ENCODE measurements at places on chromosomes 7 and 10.

DNA sequence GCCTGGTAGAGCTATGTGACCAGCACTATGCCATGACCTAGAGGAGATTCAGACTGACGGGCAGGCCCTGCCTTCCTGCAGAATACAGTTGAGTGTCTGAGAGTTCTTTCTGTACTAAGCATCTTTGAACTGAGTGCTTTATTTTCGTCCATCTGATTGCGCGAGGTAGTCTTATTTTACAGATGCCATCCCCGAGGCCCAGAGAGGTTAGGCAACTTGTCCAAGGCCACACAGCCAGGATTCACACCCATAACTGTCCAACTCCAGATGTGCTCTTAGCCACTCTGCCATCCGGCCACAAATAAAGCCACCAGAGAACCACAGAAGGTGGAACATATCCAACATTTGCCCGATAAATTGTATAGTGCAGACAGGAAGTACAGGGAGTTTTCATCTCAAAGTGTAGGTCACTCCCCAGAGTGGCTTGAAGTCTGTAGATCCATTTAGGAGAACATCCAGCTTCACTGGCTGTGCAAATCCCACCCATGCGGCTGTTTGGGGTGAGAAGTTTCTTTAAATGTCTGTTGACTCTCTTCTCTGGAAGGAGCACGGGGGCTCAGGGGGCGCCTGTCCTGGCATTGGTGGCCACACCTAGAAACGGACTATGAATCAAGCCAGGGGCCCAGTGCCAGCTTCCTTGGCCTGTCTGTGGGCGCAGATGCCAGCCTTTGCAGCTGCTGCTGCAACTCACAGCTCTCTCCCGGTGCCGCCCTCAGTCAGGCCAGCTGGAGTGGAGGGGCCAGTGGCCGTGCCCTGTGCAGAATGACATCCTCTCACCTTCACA, 11.1 kb downstream of the CHST3 start:
- DNase-seq, result no peak

DNA sequence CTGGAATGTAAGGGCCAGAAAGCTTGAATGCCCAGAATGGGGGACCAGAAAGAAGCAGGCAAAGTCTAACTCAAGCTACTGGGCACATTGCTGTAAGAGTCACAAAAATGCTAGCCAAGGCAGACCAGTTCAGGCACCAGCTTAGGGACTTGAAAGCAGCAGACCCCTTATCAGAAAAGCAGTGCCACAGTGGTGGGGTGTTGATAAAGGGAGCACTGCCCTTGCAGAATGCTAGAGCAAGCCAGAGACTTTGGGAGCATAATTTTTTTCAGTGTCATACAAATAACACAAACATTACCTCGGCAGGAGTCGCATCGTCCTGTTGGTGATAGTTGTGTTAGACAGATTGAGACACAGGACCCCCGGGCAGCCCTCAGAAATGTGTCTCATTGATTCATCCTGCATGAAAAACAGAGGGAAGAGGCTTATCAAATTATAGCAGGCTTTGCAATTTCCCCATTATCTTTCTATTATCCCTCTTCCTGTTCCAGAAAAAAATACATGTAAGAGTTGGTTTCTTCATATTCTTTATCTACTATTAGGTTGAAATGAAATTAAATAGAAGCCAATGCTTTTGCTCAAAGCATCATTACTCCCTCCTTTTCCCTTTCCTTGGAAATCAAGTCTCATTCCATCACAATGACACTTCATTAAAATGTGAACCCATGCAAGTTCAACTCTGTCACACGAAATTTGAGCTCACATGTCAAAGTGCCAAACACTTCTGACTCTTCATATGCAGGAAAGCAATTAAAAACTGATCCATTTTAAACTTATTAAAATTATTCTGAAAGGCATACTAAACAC, 13.4 kb downstream of the LRRC17 start:
- DNase-seq, result no peak

DNA sequence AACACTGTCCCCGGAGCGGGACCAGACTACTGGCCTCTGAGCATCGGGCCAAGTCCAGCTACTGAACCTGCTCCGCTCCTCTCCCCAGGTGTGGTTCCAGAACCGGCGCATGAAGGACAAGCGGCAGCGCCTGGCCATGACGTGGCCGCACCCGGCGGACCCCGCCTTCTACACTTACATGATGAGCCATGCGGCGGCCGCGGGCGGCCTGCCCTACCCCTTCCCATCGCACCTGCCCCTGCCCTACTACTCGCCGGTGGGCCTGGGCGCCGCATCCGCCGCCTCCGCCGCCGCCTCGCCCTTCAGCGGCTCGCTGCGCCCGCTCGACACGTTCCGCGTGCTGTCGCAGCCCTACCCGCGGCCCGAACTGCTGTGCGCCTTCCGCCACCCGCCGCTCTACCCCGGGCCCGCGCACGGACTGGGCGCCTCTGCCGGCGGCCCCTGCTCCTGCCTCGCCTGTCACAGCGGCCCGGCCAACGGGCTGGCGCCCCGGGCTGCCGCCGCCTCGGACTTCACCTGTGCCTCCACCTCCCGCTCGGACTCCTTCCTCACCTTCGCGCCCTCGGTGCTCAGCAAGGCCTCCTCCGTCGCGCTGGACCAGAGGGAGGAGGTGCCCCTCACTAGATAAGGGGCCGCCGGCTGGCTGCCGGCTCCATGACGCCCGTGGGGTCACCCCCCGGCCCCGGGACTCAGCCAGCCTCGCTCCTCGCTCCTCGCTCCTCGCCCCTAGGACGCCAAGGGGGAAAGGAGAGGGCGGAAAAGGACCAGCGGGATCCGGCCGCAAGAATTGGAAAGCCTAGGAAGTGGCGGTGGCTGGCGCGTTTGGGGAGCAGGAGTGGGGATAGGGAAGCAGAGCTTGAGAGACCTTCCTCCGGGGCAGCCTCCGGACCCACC, 3.4 kb downstream of the EVX1 start:
- DNase-seq, result no peak

DNA sequence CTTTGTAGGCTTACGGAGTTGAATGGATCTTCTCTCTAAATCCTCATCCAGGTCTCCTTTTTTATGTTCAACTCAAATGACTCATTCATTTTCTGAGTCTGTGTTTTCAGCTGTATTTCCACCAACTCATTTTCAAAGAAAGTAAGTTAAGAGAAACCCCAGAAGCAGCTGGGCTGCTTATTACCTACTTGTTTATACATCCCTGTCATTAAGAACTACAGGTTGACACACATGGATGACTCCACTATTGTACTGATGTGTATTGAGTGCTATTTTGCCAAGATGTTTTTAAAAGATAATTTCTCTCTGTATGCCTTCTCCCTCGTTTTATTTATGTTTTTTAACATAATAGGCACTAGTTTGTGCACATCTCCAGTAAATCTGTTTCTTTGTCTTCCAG, 41.9 kb downstream of the DGKI start:
- no peak for DNase-seq

DNA sequence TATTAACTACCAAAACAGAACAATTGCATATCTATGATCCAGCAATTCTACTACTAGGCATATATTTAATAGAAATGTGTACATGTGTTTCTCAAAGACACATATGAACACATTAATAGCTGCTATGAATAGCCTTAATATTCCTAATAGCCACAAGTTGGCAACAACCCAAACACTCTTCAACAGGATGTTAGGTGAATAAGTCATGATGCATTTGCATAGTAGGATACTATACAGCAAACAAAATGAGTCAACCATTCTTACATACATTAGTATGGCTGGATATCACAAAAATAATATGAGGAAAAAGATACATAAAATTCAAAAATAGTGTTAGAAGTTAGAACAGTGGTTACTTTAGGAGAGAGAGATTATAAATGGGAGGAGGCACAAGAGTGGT, 26.8 kb upstream of the ZNF746 start:
- DNase-seq, result no peak

DNA sequence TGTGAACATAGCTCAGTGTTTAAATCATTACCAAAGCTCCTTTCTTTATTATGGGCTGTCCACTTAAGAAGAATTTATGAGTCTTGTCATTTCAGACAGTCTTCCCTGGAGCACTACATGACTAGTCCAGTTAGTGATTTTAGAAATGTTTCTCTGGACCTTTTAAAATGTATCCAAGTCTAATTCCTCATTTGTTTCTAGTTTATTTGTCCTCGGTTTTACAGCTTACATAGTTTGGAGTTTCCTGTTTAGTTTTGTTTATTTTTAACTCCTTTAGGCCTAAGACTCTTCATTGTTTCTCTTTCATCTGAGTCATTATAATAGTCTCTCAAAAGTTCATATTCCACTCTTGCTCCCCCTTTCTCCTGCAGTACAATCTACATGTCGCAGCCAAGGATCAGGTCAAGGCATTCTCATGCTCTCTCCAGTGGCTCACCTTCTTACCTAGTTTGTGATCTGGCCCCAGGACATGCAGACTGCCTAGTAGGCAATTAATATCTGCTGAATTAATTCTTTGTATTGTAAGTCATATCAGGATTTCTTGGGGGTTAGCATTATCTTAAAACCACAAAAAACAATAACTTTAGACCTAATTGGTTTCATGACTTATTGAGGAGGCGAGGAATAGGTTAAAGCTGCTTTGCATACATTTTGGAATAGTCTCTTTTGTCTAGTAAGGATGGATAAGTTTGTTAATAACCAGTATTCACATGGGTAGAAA, 93.8 kb downstream of the MAPK8 start:
- DNase-seq, result no peak

GRCh38 chr7:19404912-19405329, 259.7 kb upstream of the FERD3L start:
- no peak for DNase-seq
